ENCODE measurements at places on chromosomes 4 and X.

GRCh38 chrX:9286234-9286633 is 178.6 kb upstream of the TBL1X start:
- no peak for DNase-seq

GRCh38 chr4:17112292-17112659 is 213.8 kb upstream of the LDB2 start:
- no peak for DNase-seq

DNA sequence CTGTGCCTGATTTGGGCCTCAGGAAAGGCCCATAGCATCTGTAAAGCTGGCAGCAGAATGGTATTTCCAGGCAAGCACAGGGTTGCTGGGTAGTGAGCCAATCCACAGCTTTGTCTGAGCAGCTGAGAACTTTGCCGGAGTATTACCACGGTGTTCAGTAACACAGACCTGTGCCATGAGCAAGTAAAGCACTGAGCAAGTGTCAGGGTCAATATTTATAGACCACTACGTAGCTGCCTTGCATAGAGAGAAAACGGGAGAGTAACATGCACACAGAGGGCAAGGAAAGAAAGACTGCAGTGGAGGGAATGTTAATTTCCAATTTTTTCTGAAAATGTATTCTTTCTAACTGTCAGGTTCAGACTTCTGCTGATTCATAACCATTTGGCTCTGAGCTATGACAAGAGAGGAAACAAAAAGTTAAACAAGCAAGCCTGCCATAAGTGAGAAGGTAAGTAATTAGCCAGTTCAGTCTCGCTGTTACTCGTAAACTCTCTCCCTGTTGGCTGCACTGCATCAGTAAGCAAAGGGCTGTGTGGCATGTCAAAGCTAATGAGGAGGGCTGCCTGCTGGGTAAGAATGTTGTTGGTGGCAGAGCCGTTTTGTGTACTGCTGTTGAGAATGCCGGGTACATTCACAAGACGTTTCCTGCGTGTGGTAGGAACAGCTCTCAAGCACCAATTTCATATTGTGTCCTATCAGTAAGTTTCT is 238.1 kb downstream of the BMPR1B start:
- no peak for DNase-seq

DNA sequence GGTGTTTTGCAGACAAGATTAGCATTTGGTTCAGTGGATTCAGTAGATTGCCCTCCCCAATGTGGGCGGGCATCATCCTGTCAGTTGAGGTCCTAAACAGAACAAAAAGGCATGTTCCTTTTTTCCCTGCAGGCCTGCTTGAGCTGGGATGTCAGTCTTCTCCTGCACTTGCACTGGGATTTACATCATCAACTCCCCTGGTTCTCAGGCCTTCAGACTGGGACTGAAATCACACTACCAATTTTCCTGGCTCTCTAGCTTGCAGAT is 278.9 kb upstream of the FTHL17 start:
- no peak for DNase-seq

GRCh38 chr4:6561173-6561516 is 13.8 kb upstream of the MAN2B2 start:
- no peak for DNase-seq

DNA sequence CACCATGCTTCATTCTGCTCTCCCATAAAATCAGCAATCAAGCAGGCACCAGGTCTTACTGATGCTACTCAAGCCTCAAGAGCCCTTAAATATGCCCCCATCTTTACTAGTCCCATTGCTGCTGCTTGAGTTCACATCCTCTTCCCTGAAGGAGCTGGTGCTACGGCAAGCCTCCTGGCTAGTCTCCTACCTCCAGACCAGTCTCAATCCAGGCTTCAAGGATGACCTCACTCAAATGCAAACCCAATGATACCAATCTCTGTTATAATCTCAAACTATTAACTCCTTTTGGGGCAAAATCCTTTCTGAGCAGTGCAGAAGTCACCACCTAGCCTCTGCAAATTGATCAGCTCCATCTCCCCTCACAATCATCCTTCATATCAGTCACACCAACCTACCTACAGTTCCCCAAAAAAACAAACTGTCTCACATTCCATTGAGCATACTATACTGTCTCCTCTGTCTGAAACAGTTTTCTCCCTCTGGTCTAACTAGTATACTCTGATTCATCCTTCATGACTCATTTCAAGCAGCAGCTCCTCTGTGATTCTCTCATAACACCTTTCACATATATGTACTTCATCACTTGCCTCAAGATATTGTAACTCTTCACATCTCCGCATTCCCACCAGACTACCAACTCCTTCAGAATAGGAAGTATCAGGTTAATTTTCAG is 30.0 kb downstream of the PAPSS1 start:
- DNase-seq, result no peak

DNA sequence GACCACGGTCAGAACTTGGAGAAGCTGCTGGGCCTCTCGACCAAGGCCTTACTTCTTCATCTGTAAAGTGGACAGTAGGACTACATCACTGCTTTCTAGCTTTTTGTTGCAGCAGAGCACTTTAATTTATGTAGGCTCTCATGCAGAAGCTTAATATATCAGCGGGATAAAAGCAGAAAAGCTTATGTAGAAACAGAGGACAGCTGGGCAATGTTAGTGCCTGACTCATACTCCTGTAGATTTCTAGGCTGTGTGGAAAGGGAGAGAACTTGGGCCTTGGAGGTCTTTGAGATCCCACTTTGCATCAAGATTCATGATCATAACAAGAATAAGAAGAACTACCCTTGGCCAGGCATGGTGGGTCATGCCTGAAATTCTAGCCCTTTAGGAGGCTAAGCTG is 91.2 kb downstream of the ARHGAP10 start:
- no peak for DNase-seq

GRCh38 chrX:106331606-106332005 is 163.5 kb downstream of the PWWP3B start:
- DNase-seq, result no peak

- DNase-seq, result no peak
Measured at GRCh38 chr4:7735395-7735794, 204.3 kb downstream of the AFAP1 start.

- no peak for DNase-seq
Measured at GRCh38 chr4:146477054-146477453, 44.7 kb downstream of the SLC10A7 start.

GRCh38 chr4:6128221-6128850 is 72.0 kb downstream of the JAKMIP1 start:
- DNase-seq, result no peak

GRCh38 chr4:64340218-64341110 is 68.8 kb downstream of the TECRL start:
- no peak for DNase-seq

Measured in activated CD8-positive, alpha-beta memory T cell treated with anti-CD3 and anti-CD28 coated beads for 1 hour (primary cell).